ENCODE measurements at places on chromosomes 4 and X. TPM values are rescaled to one million over a fixed set of nuclear protein-coding genes. Genes with fewer than 3 reads are reported as not detected.

DNA sequence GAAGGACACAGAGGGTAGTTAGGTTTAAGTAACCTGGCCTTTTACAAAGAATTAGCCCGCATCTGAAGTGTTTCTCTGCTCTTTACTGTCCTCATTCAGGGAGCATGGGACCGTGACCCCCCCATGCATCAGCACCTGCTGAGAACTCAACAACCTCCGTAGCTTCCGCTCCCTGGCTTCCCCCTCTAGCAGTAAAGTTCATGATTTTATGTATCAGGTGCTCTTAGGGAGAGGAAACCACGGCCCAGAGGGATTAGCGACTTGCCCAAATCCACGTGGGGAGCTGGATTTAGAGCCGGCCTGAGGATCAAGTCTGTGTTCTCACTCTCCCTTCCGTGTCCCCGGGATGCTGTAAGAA is 284.6 kb upstream of the GATB start:
- H3K4me1 ChIP-seq, result peaks cover 11% of the 10 kb centered on the region
- no peak overlapping the region for H3K4me3 ChIP-seq
- DNase-seq, result no peak
- H3K27me3 ChIP-seq, result peaks cover 16% of the 10 kb centered on the region

DNA sequence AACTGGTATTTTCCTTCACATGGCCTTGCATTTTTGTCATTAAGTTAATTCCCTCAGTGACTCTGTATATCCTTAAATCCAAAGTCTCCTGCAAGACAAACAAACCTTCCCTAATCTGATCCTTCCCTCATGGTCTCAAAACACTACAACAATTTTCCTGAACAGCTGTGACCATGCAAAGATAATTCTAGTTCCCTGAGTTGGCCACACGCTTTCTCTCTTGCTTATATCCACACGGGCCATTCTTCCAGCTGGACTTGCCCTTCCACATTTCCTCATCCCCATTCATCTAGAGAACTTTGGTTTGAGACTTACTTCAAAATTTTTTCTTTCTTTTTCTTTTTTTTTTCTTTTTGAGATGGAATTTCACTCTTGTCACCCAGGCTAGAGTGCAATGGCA is 1590.7 kb downstream of the STIM2 start:
- no peaks in the 10 kb centered on the region for H3K4me1 ChIP-seq
- no peak overlapping the region for H3K27ac ChIP-seq
- H3K4me3 ChIP-seq, result no peak overlapping the region
- DNase-seq, result no peak
- H3K27me3 ChIP-seq, result no peaks in the 10 kb centered on the region
- H3K36me3 ChIP-seq, result no peaks in the 10 kb centered on the region

DNA sequence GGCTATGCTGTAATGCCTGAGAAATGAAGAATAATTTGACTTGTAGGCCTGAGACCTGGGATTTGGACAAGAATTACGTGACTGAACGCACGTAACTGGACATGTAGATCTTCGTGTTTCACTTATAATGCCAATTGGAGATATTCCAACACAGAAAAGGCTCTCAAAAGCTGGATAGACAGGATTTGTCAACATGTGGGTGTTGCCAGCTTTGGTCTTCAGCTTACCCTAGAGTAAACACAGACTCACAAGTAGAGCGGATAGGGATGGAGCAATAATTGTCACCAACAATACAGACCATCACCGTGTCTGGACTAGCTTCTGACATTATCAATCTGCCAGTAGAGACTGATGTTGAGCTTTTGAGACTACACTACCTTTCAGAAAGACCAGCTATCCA is 1511.0 kb upstream of the ADGRL3 start:
- no peak for DNase-seq
- H3K27ac ChIP-seq, result no peak overlapping the region
- no peaks in the 10 kb centered on the region for H3K4me1 ChIP-seq
- H3K27me3 ChIP-seq, result no peaks in the 10 kb centered on the region

Gene TEX13C
- total RNA-seq, result not detected

Gene DDX53
- total RNA-seq, result not detected

Gene CXorf49
- total RNA-seq, result not detected
